SIG-M5 (cell line): ENCODE measurements at places on chromosomes 4 and X.

DNA sequence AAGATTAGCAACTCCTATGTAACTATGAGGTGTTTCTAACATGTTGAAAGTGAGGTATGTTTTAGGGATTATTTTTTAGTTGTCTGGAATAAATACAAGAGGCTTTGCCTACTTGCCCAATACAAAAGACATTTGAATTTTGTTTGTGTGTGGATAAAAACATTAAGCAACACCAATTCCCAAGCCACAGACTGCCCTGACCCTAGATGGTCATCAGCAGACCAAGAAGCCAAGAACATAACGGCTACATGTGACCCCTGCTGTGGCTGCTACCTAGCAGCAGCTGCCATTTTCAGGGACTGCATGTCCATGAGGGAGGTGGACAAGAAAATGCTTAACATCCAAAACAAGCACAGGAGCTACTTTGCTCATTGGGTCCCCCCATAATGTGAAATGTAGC lies 70.5 kb upstream of the QRFPR start:
- DNase-seq: no peak

GRCh38 chr4:63171341-63171740 lies 1237.9 kb downstream of the TECRL start:
- DNase-seq: no peak

DNA sequence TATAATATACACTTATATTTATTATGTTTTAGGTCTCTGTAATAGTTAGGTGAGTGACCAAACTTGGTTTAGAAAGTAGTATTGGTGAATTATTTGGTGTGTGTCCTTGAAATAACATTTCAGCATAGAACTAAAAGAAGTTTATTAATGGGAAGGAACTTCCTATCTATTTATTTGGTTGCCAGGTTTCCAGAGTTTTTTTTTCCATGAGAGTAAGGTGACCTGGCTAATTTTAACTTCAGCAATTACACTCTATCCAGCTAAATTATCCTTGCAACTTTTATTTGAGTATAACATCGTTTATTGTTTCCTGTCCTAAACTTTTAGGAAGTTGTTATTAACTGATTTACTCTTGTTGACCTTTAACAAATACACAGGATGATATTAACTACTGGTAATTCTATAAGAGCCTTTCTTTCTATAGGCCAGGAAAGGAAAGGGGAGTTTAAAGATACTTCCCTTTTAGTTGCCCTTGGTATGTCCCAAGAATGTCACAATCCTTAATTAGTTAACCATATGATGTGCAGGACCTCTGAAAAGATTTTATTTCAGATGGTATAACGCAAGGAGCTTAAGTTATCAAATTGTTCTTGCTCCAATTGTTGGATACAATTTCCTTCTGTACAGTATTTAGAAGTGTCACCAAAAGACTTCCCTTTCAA lies 18.9 kb downstream of the PRDM8 start:
- DNase-seq: no peak

DNA sequence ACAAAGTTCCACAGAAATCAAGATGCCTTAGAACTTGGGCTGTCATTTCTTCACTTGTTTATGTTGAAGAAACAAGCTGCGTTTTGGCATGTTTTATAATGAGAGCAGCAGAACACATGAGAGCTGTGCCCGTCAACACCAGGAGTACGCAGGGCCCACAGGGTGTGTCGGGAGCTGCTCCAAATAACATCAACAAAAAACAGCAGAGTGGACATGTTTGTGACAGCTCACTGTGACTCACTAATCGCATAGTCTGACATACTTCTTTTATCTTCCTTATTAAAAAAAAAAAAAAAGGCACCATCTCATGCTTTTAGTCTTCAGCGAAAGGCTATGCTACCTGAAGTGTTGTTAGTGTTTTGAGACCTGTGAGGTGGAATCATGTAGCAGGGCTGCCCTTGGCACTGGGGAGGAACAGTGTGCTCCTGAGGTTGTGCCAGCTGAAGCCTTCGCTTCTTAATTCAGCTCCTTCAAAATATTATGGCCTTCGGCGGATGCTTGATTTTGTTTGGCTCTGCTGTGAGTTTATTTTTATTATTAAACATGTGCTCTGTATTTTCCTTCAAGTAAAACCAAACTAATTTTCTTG lies 32.8 kb downstream of the FHDC1 start:
- DNase-seq: no peak

DNA sequence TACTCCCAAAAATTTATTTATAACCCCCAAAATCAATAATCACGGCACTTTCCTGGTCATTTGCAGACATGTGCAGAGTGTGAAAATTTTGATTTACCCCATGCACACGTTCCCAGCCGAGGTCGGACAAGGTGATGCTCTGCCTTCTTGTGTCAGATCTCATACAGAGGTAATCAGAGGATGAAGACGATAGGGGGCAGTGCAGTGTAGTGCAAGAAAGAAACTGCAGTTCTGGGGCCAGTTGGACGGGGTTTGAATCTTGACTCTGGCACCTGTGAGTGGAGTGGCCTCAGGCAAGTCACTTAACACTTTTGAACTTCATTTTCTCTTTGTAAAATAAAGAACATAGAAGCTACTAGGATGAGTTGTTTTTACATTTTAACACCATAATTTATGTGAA lies 88.4 kb downstream of the FRMPD3 start:
- no peak for DNase-seq

GRCh38 chrX:44669626-44670025 lies 127.0 kb upstream of the FUNDC1 start:
- no peak for DNase-seq

DNA sequence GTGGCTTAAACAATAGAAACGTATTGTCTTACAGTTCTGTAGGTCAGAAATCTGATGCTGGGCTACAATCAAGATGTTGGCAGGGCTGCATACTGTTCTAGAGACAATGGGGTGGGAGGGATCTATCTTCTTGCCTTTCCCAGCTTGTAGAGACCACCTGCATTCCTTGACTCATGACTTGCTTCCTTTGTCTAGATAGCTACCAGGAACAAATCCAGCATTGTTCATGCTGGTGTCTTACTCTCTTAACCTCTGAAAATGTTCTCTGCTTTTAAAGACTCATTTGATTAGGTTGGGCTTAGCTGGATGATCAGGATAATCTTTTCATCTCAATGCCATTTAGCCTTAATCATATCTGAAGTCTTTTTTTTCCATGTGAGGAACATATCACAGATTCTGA lies 169.0 kb downstream of the ZNF330 start:
- no peak for DNase-seq

- no peak for DNase-seq
Measured at GRCh38 chrX:133250184-133251100, 32.3 kb upstream of the TFDP3 start.

GRCh38 chrX:27598312-27598711 lies 8.2 kb downstream of the DCAF8L2 start:
- no peak for DNase-seq

DNA sequence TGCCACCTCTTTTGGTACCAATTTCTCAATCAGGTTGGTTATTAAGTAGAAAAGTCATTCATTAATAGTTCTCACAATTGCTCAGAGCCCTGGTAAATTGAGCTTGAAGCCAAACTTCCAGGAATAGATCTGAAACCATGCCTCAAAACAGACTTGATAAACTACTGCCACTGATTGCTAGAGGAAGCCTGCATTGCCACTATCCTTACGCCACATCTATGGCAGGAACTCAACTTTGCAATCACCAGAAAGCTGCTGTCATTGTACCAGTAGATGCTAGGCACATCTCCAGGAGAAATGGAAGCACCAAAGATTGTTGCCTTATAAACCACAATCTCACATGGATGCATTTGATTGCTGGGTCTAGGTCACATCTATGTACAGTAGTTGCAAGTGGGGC lies 21.6 kb upstream of the TSPAN7 start:
- DNase-seq: no peak

DNA sequence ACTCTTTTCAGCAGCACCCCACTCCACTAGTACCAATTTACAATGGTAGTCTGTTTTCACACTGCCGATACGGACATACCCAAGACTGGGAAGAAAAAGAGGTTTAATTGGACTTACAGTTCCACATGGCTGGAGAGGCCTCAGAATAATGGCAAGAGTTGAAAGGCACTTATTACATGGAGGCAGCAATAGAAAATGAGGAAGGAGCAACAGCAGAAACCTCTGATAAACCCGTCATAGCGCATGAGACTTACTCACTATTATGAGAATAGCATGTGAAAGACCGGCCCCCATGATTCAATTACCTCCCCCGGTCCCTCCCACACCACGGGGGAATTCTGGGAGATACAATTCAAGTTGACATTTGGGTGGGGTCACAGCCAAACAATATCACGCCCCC lies 34.1 kb upstream of the MAGEA4 start:
- no peak for DNase-seq

GRCh38 chr4:95290702-95291101 lies 258.1 kb downstream of the UNC5C start:
- DNase-seq: no peak

GRCh38 chr4:146522869-146523205 lies 1.1 kb upstream of the SLC10A7 start:
- no peak for DNase-seq

GRCh38 chrX:133482056-133482952 lies 67.0 kb upstream of the GPC4 start:
- no peak for DNase-seq

- no peak for DNase-seq
Measured at GRCh38 chr4:51859476-51860031, 16.6 kb downstream of the DCUN1D4 start.

DNA sequence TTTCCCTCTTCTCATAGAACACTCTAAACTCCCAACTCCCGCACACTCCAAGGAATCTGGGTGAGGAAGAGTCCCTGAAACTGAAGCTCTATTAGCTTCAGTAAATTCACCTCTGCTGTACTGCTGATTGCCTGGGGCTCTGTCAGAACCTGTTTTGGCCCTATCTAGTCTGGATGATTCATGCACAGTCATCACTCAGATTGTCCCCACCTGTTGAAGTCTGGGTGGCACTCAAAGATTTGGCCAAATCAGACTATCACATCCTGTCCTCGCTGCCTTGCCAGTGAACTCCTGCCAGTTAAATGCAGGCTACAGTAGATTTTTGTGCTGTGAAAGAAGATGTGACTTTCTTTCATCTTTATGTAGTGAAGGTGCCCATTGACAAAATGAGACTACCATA lies 63.5 kb upstream of the EMCN start:
- DNase-seq: no peak

GRCh38 chrX:75211976-75212375 lies 55.9 kb upstream of the ABCB7 start:
- DNase-seq: no peak

DNA sequence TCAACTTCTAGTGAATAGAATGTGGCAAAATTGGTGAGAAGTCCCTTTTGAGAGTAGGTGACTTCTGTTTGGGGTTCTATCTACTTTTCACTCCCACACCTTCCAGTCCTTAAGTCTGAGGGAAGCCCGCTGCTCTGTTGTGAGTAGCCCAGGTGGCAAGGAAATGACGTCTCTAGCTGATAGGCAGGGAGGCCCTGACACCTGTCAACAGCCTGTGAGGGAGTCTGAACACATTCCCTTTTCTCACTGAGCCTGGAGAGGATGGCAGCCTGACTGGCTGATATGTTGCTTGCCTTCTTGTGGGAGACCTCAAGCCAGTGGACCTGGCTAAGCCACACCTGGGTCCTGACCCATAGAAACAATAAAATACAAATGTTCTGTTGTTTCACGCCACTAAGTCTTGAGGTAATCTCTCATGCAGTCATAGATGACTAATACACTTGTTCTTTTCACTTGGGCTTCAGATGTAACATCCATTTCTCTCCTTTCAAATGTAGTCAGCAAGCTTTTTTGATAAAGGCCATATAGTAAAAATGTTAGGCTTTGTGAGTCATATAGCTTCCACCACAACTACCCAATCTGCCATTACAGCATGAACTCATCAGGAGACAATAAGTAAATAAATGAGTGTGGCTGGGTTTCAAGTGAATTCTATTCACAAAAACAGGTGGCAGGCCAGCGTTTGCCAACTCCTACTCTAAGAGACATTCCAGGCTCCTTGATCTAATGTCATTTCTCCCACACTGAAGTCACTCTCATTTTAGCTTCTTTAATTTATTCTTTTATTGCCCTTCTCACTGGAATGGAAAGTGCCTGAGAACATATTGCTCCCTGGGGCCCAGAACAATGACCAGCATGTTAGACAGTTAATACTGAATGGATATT lies 265.1 kb upstream of the MAD2L1 start:
- DNase-seq: no peak

DNA sequence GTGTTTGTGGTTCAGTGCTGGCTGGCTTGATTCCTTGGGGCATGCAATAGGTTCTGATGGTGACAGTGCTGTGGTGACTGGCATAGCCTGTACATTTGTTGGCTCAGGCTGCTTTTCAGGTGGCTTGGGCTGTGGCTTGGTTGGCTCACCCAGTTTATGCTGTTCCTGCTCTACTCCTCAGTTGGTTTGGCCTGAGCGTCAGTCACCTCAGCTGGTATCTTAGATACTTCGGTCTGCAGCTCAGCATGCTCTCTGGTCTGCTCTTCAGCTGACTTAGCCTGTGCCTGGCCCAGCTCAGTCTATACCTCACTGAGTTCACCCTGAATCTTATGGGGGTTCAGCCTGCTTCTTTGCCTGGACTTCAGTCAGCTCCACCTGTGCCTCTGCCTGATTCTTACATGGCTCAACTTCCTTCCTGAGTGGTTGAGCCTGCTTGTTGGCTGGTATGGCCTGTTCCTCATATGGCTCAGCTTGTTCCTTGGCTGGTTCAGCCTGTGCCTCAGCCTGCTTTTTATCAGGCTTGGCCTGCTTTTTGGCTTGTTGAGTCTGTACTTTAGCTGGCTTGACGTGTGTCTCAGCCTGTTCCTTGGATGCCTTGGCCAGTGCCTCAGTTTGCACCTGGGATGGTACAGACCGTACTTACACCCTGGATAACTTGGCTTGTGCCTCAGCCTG lies 170.6 kb downstream of the MSN start:
- DNase-seq: no peak

DNA sequence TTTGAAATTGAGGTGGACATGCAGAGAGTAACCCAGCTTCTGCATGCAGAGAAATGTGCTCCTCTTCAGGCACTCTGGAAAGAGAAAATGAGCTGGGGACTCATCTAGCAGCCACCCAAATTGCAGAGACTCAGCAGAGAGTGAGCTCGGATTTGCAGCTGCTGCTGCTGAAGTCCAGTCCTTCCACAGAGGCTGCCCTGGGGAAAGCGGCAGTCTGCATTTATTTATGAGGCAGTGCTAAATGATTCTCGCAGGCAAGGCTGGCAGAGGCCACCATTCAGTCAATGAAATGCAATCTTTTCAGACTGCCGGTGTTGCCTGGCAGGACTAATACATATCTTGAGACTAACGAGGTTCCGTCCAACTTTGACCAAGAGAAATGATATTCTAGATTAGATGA lies 404.8 kb downstream of the NLGN4X start:
- DNase-seq: no peak

- DNase-seq: no peak
Measured at GRCh38 chr4:186882293-186882692, 158.6 kb upstream of the FAT1 start.

DNA sequence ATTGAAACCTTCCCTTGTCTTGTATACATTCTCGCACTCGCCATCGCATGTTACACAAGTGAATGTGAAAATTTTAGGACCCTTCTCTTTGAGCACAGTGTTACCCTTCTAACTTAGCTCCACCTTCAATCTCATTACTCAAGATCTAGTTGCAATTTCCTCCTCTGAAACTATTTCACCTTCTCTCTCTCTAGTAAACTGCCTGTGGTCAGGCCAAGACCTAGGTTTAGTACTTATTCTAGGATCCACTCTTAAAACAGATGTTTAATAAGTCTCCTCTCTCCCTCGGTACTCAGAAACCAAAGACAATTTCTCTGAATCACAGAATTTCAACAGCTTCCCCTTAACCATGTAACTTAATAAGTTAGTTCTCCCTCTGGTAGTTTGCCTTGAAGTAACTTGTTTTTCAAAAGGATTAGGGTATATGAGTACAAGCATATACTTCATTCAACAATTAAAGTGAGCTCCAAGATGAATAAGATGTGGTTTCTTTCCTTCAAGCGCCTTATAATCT lies 156.0 kb downstream of the SH3KBP1 start:
- DNase-seq: no peak
